ENCODE measurements at places on chromosomes 5 and 9.

DNA sequence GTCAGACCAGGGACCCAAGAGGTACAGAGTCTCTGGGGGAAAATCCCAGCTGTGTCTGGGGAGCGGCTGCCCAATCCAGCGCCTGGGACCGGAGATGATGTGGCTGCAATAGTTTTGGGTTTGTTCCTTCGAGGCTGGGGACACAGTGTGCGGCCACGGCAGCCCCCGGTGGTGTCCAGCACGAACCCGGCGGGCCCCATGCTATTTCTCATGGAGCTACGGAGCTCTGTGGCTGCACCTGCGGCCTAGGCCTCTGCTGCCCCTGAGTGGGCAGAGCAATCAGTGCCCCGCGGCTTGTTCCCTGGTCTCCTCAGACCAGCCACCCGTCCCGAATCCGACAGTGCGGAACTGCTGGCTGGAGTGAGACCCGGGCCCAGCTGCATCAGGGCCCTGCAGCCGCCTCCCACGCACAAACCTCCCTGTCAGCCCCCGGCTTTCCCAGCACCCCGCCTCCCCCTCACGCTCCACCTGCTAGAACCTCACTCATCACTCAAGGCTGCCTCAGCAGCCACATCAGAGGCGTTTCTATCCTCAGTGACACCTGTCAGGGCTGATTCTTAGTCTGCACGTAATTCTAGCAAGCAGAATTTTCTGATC is 29.0 kb downstream of the SARDH start:
- no peak for DNase-seq

GRCh38 chr5:61559146-61559545 is 227.1 kb downstream of the ZSWIM6 start:
- DNase-seq: no peak

DNA sequence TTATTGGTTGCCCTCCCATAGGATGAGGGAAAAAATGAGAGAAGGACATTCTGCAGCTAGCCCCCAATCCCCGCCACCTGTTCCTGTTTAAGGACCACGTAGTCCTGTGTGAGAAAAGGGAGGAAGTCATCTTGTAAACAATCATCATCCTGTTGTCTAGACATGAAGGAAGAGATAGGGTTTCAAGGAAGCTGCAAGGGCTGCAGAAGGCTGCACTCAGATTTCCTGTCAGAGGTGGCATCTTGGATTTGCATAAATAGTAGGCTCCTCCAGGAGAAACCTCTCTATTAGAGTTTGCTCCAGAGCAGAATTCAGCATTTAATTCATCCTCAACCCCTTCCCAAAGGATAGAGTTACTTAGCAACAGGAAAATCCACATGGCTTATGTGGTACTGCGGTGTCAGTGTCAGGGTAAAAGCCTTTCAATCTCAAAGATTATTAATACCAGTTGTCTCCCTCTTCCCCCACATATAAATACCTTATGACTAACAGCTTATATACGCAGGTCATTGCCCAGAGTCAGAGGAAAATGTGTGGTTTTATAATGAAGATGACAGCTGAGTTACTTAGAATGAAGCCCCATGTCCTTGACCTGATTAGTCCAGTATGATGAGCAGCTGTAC is 4.6 kb upstream of the DNAJC18 start:
- no peak for DNase-seq

GRCh38 chr9:10000669-10001068 is 612.1 kb downstream of the PTPRD start:
- DNase-seq: no peak

DNA sequence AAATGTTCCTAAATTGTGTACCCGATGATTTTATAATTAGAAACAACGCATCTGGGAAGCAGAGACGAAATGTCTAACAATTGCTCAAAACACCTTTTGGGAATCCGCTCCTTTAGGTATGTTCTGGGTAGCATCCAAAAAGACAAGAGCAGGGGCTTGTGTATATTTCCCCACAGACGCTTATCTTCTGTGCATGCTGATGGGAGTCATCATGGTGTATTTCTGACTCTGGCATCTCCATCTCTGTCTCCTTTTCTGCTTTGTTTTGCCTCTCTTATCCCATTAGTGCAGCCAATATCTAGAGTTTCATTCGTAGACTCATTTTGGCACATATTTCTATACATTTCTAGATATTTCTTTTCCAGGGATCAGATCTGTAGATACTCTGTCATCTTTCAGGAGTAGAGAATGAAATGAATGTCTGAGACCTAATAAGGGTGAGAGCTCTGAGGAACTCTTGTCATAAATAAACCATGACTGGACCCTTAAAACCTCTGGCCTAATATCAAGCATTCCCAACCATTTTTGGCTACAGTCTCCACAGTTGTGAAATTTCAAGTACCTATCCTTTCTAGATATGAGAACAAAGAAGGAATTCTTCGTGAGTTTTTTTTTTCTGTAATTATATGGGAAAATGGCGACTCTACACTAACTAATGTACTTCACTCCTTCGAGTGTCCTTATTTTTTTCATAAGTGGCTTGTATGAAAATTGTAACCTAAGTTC is 508.2 kb downstream of the ACTL7B start:
- DNase-seq: no peak

DNA sequence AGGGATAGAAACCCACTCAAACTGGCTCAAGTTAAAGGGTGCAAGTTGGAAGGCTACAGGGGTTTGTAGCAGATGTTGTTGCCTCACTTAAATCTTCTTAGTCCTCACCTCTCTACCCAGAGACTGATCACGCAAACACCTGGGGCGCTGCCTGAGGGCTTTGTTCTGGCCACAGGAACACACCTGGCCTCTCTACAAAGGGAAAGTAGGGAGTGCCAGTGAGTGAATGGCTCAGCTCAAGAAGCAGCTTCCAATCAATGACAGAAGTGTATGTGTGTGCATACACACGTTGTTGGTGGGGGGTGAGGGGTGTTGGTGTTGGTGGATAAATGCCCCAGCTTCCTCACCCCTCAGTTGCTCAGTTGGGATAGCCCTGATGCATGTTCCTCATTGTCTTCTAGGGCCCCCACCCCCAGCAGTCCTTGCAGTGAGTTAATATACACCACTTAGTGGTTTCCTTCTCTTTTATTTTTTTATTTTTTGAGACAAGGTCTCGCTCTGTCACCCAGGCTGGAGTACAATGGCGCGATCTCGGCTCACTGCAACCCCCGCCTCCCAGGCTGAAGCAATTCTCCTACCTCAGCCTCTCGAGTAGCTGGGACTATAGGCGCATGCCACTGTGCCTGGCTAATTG is 30.6 kb upstream of the CTNNA1 start:
- DNase-seq: peak; percentile 70

GRCh38 chr5:124773315-124774311 is 27.2 kb upstream of the ZNF608 start:
- peak; percentile 81 for DNase-seq

GRCh38 chr5:72692231-72692637 is 124.2 kb upstream of the TNPO1 start:
- no peak for DNase-seq

DNA sequence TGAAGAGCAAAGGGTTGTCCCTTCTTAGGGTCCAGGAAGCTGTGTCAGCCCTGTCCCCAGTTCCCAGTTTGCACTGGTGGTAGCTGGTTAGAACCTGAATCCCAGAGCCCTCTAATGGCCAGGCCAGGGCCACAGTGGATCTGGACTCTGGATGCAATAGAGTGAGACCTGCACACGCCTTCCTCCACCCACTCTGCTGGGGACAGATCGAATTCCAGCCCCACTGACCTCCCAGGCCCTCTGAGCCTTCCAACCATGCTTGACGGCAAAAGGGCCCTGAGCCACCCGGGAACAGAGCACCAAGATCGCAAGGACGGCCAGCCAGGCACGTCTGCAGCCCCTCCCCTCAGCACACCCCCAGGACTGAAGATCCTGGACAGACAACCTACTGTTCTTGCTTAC is 23.7 kb downstream of the NAIF1 start:
- no peak for DNase-seq
